ENCODE measurements at places on chromosomes 2 and 18.

DNA sequence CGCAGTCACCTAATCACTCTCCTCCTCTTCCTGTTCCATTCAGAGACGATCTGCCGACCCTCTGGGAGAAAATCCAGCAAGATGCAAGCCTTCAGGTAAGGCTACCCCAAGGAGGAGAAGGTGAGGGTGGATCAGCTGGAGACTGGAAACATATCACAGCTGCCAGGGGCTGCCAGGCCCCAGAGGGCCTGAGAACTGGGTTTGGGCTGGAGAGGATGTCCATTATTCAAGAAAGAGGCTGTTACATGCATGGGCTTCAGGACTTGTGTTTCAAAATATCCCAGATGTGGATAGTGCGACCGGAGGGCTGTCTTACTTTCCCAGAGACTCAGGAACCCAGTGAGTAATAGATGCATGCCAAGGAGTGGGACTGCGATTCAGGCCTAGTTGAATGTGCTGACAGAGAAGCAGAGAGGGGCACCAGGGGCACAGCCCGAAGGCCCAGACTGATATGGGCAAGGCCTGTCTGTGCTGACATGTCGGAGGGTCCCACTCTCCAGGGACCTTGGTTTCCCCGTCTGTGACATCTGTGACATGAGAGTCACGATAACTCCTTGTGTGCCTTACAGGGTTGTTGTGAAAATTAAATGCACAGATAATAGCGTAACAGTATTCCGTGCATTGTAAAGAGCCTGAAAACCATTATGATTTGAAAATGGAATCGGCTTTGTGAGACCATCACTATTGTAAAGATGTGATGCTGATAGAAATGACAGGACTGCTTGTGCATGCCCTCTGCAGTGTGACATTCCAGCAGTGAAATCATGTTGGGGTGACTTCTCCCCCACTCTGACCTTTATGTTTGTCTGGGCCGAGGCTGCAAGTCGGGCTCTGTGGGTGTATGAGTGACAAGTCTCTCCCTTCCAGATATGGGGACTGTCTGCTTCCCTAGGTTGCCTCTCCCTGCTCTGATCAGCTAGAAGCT lies 510 bp downstream of the IL1RN start:
- DNase-seq: no peak

DNA sequence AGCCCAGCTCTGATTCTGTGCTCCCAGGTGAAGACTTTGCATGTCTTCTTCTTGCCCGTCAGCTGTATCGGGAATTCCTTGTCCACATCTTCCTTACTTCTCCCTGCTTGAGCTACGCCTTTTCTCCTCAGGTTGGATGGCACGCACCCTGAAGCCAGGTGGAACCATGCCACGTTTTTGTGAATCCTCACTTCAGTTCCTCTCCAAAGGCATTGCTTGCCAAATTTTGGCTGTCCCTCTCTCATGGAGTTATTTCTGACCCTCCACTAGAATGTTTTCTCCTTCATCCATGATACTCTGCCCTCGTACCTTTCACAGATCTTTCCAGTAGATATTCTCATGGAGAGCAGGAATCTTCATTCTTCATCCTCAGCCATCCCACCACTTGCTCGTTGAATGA lies 20.2 kb downstream of the ZCCHC2 start:
- DNase-seq: no peak

- DNase-seq: no peak
Measured at GRCh38 chr2:205190528-205190927, 491.8 kb upstream of the NRP2 start.

- DNase-seq: no peak
Measured at GRCh38 chr18:75107196-75107930, 101.6 kb downstream of the PTGR3 start.

DNA sequence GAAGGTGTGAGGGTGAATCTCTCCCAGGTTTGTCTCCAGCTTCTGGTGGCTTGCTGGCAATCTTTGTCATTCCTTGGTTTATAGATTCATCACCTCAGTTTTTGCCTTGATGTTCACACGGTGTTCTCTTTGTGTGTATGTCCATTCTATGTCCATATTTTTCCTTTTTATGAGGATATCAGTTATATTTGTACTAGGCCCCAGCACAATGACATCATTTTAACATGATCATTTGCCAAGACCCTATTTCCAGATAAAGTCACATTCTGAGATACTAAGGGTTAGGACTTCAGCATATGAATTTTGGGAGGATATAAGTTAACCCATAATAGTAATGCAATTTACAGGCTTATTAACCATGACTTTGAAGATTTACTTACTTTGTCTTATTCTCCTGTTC lies 649.0 kb downstream of the CPS1 start:
- no peak for DNase-seq

GRCh38 chr18:3234457-3234856 lies 13.1 kb upstream of the MYL12A start:
- no peak for DNase-seq

DNA sequence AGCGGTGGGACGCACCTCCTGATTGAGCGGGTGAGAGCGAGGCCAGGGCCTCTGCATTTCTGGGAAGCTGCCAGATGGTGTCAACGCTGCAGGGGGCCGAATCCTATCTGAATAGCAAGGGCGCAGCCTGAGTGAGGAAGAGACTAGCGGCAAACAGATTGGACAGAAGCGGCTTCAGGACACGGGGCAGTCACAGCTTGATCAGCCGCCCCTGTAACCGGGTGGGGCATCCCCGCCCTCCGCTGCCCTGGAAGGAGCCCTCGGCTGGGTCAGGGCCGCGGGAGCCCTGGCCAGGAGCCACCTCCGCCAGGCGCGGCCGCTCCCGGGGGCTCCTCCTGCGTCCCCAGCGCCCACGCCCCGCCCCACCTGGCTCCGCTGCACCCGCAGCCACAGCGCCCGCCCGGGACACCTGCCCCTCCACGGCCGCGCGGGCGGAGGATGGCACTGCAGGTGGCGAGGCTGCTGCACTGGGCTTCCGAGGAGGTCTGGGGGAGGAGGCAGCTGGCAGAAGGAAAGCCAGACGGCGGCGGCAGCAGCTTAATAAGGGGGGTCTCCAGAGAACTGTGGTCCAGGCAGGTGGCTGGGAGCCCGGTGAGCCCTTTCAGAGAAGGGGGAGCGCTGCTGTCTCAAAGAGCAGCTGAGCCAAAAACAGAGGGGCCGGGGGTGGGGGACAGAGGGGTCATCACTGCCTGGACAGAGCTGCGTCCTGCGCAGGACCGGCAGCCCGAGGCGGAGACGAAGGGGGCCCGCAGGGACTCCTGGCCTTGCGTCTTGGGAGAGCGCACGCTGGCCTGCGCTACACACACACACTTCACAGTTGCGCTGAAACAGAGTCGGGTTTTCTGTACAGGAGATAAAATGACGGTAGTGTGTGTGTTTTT lies 18.8 kb upstream of the SOX11 start:
- no peak for DNase-seq

- DNase-seq: no peak
Measured at GRCh38 chr18:34676816-34677574, 33.1 kb upstream of the DTNA start.

DNA sequence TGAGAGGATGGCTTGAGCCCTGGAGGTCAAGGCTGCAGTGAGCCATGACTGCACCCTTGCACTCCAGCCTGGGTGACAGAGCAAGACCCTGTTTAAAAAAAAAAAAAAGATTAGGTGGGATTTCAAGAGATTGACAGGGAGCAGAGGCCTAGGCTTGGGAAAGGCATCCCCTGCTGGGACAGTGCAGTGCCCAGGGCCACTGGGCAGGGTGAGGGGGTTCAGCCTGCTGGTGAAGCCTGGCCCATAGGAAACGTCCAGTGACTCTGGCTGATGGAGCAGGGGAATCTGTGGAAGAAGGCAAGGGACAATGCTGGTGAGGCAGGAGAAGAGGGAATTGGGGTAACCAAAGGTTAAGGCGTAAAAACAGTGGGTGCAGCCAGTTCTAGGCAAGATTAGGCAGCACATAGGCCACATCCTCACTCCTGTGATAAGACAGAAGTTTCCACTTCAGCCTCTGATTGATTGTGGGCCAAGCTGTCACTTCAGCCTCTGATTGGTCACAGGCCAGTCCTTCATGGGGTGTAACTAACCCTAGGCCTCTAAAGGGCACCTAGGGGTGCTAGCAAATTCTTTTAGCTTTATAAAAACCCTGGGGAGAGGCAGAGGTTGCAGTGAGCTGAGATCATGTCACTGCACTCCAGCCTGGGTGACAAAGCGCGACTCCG lies 128.6 kb downstream of the MSH2 start:
- DNase-seq: no peak

DNA sequence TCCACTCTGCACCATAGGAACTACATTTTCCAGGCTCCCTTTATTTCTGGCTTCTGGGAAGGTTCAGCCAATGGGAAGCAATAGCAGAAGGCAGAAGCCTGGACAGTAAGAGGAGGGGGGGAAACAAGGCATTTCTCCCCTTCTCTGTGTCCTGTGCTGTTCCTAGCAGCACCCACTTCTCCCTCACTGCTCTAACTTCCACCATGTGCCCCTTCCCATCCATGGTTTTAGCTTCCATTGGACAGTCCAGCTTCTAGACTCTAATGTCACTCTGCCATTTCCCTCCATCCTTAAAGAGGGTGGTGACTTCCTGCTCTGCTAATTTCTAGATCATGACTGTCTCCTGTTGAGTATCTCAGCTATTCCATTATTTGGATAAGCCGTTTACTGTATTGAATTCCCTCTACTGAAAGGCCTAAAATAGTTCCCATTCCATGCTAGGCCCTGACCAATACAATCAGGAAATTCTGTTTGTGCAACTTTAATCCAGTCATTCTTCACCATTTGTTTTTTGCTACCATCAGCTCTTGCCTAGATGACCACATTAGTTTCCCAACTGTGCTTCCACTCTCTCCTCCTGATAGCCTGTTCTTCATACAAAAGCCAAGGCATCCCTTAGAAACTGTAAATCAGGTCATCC lies 20.8 kb upstream of the LYPD1 start:
- no peak for DNase-seq

DNA sequence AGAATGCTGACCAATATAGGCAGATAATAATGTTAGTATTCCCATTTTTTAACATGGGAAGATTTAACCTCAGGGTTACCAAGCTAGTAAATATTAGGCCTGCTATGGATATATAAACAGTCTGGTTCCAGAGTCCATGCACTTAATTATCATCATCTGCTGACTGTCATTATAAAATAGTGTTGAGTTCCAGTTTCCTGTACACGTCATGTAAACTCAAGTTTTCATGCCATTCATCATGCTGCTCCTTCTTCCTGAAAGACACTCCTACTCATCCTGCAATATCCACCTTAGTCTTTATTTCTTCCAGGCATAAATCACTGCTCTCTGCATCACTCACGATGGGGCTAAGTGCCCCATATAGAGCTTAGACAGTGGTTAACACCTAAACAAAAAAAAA lies 420.8 kb upstream of the SPHKAP start:
- DNase-seq: no peak

DNA sequence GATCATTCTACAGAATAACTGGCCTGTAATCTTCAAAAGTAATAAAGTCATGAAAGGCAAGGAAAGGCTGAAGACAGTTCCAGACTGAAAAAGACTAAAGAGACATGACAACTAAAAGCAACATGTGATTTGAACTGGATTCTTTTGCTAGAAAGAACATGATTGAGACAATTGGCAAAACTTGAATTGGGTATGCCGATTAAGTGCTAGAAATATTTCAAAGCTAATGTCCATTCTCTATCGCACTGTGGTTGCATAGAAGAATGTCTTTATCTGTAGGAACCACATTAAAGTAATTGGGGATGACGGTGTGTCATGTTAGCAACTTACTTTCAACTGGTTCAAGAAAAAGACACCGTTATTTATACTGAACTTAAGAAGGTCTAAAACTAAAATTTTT lies 98.5 kb downstream of the EXOC6B start:
- no peak for DNase-seq

GRCh38 chr2:101124643-101125366 lies 26.4 kb downstream of the TBC1D8 start:
- DNase-seq: no peak

DNA sequence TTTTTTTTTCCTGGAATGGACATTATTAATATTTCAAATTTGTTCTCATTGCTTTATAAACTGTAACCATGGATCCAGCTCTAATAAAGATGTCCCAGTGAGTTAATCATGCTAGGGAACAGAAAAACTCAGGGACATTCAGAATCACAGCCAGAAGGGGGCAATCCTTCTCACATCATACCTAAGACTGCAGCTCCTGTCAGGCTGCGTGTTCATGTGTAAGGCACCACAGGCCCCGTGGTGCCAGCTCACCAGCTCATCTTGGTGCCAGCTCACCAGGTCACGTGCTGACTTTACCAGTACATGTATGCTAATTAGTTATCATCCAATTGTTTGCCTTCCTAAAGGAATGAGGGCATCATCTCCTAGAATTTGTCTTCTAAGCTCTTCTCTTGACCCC lies 84.7 kb upstream of the NEDD4L start:
- peak; percentile 2 for DNase-seq

DNA sequence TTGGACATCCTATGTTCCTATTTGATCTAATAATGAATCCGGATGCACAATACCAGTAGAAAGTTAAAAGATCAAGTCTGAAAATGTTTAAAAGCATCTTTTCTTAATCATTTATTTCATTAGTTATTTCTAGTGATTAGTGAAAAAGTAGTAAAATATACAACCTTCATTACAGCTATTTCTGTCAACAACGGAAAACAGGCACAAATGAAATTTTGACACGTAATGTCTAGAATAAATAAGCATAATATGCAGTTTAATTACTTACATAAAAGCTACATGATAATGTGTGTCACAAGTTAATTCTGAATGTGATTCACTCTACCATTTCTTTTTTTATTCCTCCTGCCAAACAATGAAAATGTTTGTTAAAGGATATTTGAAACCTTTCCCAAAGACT lies 216.1 kb downstream of the MYCN start:
- no peak for DNase-seq

DNA sequence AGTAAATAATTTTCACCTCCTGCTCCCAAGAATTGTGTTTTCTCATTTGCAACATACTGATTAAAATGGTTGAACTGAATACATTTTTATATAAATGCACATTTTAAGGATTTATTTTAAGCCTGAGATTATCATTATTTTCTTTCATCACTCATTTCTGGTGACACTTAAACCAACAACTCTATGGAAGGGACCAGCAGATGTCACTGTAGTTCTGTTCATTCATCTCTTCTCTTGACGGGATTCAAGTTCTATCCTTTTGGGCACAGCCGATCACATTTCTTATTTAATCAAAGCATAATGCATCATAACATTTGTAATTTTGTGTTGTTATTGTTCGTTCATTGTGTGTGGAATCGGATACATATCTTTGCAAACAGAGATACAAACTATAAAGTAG lies 417.9 kb downstream of the HRH4 start:
- DNase-seq: no peak

DNA sequence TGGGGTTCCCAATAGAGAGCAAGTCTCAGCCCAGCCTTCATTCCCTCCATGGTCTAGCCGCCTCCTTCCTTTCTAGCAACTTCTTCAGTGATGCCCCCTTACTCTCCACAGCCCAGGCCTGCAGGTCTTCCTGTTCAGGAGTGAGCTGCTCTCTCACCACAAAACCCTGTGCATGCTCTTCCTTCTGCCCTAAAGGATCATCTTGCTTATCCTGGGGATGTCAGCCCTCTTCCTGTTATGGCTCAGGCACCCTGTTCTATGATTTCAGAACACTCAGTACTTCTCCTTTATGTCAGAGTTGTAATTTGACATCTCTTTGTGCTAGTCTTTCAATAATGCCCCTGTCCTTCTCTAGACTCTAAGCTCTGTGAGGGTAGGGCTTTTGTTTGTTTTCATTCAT lies 19.4 kb downstream of the TMEM178A start:
- DNase-seq: no peak

GRCh38 chr18:13577091-13577697 lies 149.2 kb downstream of the FAM210A start:
- no peak for DNase-seq

GRCh38 chr2:223576873-223577272 lies 25.3 kb downstream of the SCG2 start:
- DNase-seq: no peak
